Sigmoid colon (tissue), 7 donors: ENCODE measurements at places on chromosomes 13 and 19. TPM values are rescaled to one million over a fixed set of nuclear protein-coding genes. Genes with fewer than 3 reads are reported as not detected.

TARM1 gene
- total RNA-seq = not detected

EFNA2 gene
- total RNA-seq = not detected

CGB1 gene
- total RNA-seq = not detected

ZNF146 gene
- 71.7 TPM for total RNA-seq

ZIC2 gene
- total RNA-seq = not detected

RETN gene
- not detected for total RNA-seq
